Stimulated activated CD4-positive, alpha-beta T cell treated with anti-CD3 and anti-CD28 coated beads, Interleukin-1b, Interleukin-23, amount 100 ng/mL, for 24 hours (primary cell): ENCODE measurements at places on chromosomes 5 and 9.

- DNase-seq: no peak
Observed at GRCh38 chr9:127974001-127974768, 6.6 kb downstream of the EEIG1 start.

DNA sequence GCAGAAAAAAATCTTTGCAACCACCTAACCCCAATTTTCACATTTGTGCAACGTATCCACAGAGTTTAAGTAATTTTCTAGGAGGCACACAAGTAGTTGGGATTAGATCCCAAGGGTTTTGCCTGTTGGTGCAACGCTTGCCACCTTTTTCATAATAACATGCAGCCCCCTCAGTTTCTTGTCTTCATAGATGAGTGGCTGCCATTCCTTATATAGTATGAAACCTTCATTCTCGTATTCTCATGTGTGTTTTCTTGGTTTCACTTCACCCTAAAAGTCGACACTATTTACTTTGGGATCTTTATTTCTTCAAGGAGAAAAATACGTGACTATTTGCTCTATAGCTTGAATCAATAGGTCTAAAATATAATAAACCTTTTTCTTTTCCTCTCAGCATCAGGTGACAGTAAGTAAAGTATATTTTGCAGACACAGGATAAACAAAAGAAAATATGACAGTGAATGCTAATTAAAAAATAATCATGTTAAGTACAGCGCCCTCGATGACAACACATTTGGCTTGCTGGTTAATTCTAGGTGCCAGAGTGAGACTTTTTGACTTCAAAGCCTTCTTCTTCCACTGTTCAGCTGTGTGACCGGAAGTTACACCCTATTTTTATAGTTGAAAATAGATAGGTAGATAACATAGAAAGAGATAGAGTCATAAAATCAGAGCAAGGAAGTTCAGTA, 342.8 kb upstream of the CCNG1 start:
- no peak for DNase-seq

- no peak for DNase-seq
Observed at GRCh38 chr5:43141211-43141610, 20.5 kb downstream of the ZNF131 start.

- DNase-seq: no peak
Observed at GRCh38 chr9:134286471-134287245, 39.6 kb upstream of the RXRA start.

DNA sequence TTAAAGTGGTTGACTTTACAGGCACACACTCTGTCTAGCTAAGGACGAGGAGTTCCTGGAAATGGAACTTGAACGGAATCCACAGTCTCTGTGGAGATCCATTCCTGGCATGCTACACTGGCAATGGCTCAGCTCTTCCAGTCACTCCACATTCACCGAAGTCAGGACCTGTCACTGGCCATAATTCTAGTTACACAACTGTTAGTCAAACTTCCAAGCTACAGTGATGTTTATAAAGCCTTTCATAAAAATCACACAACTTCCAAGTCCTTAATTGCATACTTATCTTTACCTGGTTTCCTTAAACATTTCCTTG, 15.7 kb downstream of the CDC14B start:
- DNase-seq: no peak

DNA sequence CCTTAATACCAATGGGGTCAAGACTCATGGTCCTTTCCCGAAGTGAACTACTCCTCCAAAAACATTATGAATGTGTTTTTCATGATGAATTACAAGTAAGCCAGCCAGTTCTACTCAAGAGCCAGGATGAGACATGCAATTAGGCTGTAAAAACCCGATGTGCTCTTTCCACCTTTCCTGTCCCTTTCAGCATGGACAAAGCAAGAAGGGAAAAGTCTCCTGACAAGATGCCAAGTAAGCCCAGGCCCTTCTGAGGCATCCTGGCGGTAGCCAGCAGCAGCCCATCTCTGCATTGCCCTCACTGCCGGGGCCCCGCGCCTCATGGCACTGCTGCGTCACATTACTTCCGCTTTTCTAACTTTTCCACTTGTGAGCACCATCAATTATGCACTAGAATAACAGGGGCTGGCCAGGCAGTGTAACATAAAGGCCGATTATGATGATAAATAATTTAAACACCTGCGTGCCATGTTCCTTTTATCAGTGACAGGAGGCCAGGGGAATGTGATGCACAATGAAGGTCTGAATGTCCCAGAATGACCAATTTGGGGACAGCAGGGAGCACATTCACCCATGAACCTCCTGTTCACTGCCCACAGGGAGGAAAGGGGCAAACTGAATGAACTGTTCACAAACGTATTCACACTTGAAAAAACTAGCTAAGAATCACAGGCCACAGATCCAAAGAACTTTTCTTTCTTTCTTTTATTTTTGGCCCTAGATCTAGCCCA, 37.4 kb downstream of the EFNA5 start:
- DNase-seq: no peak

DNA sequence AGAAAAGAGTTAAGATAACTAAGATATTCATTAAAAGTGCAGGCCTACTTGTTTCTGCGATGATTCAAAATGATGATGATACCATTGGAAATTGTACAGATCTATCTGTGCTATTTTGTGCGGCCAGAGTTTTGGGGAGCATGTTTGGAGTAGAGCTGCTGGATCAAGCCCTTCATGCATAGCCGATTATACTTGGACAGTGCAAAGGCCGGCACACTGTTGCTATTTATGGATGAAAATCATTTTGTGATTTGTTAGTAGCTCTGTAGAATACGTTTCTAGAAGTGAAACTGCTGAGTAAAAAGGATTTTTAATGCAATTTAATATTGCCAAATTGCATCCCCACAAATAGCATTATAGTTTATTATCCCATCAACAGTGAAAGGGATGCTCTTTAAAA, 82.1 kb upstream of the NMUR2 start:
- no peak for DNase-seq

DNA sequence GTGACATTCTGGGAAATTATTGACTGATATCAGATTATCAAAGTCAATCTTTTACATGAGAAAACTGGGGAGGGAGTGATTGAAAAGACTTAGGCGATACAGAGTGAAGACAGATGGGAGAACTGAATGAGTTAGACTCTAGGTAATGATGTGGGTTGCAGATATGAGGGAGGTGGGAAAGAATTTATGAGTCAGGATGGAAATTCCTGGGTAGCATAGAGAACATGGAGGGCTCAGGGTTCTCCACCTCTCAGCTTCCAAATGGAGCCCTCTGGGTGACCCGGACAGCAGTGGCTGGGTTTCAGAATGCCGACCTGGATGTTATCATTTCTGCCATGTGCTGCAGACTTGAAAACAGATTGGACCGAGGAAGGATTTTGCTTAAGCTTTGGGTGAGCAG, 75.4 kb upstream of the SHB start:
- DNase-seq: no peak

DNA sequence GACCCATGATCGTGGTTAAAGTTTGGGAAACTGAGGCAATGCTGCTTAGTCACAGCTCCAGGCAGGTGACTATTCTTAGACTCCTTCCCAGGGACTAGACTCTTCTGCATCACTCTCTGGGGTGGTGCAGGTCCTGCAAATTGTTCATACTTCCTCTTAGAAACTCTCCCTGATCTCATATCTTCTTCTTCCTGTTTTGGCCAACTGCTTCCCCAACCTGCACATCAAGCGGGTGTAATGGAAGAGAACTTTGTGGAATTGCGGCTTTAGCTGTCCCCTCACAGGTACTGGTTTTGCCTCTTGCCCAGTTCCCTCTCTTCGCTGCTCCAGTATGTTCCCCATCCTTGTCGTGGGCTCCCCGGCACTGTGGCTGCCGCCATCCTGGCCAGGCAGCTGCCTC, 111.5 kb upstream of the CTSL start:
- no peak for DNase-seq

GRCh38 chr5:7794823-7795222, 56.1 kb downstream of the CFAP90 start:
- DNase-seq: no peak

- no peak for DNase-seq
Observed at GRCh38 chr9:110729641-110730040, 61.0 kb downstream of the MUSK start.

DNA sequence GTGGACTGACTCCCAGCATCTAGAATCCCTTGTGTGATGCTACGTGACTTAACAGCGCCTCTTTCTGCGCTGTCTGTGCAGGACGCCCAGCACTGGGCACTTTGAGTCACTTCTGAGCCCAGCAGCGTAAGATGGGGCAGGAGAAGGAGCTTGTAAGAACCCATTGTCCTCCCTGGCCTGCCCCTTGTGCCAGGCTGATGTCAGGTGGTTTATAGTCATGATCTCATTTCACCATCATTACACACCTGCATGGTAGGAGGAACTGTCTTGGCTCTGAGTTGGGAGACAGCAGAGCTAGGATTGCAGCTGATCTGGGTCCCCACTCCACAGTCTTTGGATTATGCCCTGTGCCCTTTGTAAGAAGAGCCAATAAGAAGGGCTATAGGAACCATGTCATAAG, 12.2 kb downstream of the ERGIC1 start:
- no peak for DNase-seq

DNA sequence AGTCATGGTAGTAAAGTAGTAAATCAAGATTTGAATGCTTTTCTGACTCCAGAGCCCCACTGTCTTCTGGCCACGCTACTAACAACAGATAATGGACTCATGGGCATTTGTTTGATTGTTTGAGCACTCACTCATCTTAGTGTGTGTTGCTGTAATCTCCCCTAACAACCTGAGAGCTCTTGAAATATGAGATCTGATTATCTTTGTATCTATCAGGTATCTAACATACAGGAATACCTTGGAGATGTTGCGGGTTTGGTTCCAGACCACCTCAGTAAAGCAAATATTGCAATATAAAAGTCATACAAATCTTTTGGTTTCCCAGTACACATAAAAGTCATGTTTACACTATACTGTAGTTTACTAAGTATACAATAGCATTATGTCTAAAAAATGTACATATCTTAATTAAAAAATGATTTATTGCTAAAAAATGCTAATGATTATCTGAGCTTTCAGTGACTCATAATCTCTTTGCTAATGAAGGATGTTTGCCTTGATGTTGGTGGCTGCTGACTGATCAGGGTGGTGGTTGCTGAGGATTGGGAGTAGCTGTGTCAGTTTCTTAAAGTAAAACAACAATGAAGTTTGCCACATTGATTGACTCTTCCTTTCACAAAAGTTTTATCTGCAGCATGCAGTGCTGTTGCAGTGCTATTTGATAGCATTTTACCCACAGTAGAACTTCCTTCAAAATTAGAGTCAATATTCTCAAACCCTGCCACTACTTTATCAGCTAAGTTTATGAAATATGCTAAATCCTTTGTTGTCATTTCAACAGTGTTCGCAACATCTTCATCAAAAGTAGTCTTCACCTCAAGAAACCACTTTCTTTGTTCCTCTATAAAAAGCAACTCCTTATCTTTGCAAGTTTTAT, 92.2 kb downstream of the ZNF462 start:
- no peak for DNase-seq

GRCh38 chr9:92563116-92564100, 27.6 kb upstream of the ECM2 start:
- DNase-seq: no peak

- DNase-seq: no peak
Observed at GRCh38 chr5:31563216-31563615, 31.1 kb downstream of the C5orf22 start.
